ENCODE measurements at places on chromosomes 7 and 10.
A peak's percentile ranks its signal among the peaks of the same experiment; 100 is the strongest.

DNA sequence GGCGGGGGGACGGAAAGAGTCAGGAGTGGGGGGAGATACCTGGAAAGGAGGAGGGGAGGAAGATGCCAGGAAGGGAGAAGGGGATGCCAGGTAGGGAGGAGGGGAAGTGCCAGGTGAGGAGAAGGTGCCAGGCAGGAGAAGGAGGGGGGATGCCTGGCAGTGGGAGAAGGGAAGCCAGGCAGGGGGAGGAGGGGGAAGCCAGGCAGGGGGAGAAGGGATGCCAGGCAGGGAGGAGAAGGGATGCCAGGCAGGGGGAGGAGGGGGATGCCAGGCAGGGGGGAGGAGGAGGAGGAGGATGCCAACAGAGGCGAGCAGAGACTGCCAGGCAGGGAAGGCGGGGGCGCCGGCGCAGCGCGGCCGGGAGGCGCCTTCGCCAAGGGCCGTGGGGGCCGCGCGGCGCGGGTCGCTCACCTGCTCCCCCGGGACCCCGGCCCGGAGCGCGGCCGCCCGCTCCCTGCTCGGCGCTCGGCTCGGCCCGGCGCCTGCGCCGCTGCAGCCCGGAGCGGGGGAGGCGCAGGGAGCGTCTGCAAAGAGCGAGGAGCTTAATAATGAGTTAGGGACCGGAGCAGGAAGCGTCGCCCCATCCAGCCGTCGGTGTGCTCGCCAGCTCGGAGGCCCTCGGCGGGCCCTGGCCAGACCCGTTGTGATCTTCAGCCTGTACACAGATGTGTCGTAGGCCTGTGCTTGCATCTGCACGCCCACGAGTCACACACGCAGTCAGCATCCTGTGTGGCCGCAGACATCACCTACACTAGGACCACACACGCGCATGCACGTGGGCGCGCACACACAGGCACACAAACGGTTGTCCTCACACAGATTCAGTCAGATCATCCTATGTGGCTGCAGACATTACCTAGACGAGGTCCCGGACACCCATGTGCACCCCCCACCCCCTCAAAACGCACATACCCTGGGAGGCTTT, 28.4 kb upstream of the SMARCD3 start:
- no peak for DNase-seq

- no peak for DNase-seq
Observed at GRCh38 chr10:34580643-34581042, 234.5 kb downstream of the PARD3 start.

- no peak for DNase-seq
Observed at GRCh38 chr10:13857451-13857850, 270.7 kb downstream of the PRPF18 start.

GRCh38 chr10:75531571-75532031, 100.2 kb downstream of the LRMDA start:
- DNase-seq: no peak

- DNase-seq: no peak
Observed at GRCh38 chr7:148733496-148733895, 34.8 kb downstream of the CUL1 start.

GRCh38 chr10:80408242-80409101, at the start of gene PRXL2A:
TSS of gene PRXL2A (plus strand) at chr10:80408551. CDS start at chr10:80420468, 11,917 bp downstream.
- DNase-seq: peak; percentile 29

DNA sequence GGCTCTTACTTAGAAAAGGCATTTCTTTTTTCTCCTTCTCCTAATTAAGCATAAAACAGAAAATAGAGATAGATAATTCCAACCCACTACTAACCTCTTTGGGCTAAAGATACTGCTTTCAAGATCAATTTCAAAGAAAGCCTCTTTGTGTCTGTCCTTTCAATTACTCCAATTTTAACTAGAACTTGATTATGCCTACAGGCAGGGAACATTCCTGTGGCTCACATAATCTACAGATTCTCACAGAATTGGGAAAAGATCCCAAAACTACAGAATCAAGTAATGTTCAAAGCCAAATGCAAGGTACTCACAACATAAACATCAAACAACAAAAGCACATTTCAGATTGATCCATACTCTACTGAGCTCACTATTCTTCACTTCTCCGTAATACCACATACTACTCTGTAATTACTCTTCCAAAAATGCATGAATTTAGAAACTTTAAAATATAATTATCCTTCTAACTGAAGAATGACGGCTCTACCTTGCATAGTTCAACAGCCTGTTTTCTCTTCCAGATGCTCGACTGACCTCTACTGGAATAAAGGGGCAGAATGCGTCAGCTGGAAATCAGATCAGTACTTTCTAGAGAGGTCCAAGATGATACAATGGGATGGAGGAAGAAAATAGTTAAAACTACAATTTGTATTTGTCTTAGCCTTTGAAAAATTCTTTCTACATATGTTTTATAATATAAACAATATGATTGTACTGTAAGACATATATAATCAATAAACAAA, 3.9 kb downstream of the MTERF1 start:
- DNase-seq: no peak

GRCh38 chr7:81457852-81458522, 311.9 kb downstream of the HGF start:
- DNase-seq: no peak

- no peak for DNase-seq
Observed at GRCh38 chr7:2972835-2973161, 70.9 kb downstream of the CARD11 start.

DNA sequence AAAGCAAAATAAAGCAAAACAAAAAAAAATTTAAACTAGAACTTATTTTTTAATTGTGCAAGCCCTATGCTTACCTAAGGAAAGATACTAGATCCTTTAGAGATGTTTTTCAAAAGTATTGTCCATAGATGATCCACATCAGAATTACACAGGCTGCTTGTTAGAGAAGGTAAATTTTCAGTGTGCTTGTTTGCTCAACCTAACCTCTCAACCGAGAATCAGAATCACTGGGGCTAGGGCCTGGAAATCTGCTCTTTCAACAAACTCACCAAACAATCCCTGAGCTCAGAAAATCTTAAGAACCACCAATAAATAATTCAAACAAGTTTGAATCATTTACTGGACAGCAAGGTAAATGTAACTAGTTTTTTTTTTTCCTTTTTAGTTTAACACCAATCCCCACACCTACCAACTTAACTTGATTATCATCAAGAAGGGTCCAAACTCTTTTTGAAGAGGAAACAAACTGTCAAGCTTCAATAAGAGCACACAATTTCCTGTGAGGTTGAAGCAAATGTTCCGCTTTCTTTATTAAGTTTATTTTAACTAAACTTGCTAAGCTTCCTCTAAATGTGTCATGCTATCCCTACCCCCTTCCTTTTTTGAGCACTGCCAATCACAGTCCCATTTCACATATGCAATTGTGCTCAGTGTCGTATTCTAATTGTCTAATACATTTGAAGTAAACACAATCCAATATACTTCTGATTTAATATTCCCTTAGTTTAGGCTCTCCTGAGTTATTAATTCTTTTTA, 7.4 kb upstream of the TSPAN33 start:
- DNase-seq: no peak

- DNase-seq: no peak
Observed at GRCh38 chr10:49616421-49617101, 2.7 kb downstream of the CHAT start.

- DNase-seq: no peak
Observed at GRCh38 chr7:30023524-30023923, 3.0 kb downstream of the FKBP14 start.

DNA sequence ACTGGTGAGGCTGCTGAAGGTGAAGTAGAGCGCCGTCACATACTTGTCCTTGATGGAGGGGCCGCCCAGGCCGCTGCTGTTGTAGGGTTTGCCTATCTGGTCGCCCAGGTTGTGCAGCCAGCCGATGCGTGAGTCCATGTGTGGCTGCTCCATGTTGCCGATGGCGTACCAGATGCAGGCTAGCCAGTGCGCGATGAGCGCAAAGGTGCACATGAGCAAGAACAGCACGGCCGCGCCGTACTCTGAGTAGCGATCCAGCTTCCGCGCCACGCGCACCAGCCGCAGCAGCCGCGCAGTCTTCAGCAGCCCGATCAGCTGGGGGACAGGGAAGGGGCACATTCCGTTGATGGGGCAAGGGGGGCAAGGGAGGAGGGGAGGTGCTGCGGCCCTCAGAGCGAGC, 26.6 kb downstream of the KCNH2 start:
- DNase-seq: no peak

GRCh38 chr7:115694424-115694823, 336.1 kb downstream of the TFEC start:
- DNase-seq: no peak

- no peak for DNase-seq
Observed at GRCh38 chr7:105691680-105692564, 110.6 kb upstream of the EFCAB10 start.

GRCh38 chr7:119562839-119563238, 710.1 kb upstream of the KCND2 start:
- no peak for DNase-seq

DNA sequence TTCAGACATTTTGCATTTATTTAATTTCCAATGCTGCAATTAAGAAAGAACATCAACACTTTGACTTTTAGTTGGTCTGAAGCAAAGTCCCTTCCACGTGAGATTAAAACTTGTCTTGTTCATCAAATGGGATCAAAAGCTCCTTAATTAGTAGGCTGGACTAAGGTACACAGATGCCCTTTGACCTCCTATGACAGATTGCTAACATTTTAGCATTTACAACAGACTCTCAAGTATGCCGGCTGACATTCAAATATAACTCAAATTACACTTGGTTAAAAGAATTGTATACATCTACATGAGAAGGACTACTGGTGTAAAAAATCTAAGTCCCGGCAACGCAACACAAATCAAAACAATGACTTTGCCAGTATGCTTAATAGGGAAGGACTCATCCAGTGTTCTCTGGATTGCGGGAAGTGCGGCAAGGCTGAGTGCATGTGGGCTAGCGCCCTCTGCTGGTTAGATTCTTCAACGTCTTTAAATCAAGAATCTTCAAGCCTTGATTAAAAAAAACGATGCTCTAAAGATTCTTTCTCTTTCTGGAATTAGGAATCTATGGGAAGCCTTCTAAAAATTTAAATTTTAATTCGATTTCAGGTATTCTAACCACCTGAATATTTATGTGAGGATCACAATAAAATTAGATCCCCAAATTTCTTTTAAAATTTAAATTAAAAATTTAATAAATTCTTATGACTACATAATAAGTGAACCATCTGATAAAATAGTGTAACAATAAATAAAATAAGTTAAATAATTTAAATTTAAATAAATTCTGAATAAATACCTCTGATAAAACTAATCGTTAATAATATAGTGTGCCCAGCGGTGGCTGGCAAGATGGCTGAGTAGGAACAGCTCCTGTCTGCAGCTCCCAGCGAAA, 444.7 kb downstream of the DGKB start:
- DNase-seq: no peak

GRCh38 chr7:107725138-107725740, 18.7 kb upstream of the CBLL1 start:
- no peak for DNase-seq

GRCh38 chr10:100728928-100729861, 16.2 kb upstream of the PAX2 start:
- DNase-seq: no peak

- no peak for DNase-seq
Observed at GRCh38 chr10:10777279-10777678, 240.4 kb upstream of the CELF2 start.

GRCh38 chr7:100469227-100470044, 5.4 kb upstream of the SPACDR start:
- DNase-seq: no peak

GRCh38 chr10:132282667-132283603, 24.8 kb downstream of the STK32C start:
- DNase-seq: no peak

- no peak for DNase-seq
Observed at GRCh38 chr7:43044511-43044910, 67.9 kb upstream of the HECW1 start.

GRCh38 chr7:158572000-158572828, 15.4 kb downstream of the PTPRN2 start:
- no peak for DNase-seq

DNA sequence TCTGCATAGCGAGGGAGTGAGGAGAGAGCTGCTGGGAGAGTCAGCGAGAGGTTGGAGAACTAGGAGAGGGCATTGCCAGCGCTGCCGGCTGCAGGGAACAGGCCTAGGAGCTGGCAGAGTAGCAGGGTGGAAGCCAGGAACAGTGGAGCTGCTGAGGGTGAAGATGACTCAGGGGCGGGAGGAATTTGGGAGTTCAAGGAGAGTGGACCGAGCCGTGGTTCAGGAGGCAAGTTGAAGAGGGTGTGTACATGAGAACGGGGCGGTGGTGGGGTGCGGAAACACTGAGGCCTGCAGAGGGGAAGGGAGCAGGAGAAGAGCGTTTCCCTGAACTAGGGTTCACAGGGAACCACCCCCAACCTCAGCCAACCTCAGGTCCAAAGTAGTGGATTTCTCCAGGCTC, 31.5 kb downstream of the HIF1AN start:
- no peak for DNase-seq

GRCh38 chr10:108097258-108097657, 932.8 kb upstream of the SORCS1 start:
- DNase-seq: no peak

- no peak for DNase-seq
Observed at GRCh38 chr10:68787813-68788212, 39.5 kb upstream of the STOX1 start.

DNA sequence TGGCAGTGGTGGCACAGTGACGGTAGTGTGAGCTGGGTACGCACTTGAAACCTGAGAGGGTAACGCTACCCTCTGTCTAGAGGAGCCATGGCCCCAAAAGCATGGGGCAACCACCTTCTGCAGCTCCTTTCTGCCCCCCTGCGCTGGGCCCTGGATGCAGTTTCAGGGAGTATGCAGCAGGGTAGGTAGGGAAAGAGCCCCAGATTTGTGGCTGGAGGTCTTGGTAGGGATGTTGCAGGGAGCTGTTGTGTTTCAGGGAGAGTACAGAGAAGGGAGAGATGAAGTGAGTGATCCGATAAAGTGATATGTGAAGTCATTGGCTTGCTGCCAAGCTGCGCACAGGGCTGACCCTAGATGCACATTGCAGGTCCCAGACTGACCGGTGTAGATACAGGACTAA, 2.7 kb upstream of the PGAM2 start:
- DNase-seq: no peak

DNA sequence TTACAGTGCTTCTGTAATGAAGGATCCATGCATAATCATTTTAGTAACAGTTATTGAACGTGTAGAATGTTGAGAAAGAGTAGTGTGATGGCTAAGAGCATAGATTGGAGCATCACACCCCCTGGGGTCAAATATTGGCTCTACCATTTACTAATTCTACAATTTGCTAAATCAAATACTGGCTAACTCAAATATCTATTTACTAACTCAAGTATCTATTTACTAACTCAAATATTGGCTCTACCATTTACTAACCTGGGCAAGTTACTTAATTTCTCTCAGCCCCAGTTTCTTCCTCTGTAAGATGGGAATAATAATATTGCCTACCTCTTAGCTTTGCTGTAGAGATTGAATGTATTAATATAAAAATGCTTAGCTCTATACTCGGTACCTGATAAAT, 64.0 kb downstream of the CDK14 start:
- DNase-seq: no peak

- DNase-seq: no peak
Observed at GRCh38 chr10:666237-667012, 23.0 kb downstream of the DIP2C start.

GRCh38 chr7:100509231-100509630, 25.5 kb downstream of the NYAP1 start:
- no peak for DNase-seq

Data from NCI-H1436 treated with DMSO at 0.1 percent for 48 hours (cell line).